ENCODE measurements at places on chromosomes 11 and 22.

DNA sequence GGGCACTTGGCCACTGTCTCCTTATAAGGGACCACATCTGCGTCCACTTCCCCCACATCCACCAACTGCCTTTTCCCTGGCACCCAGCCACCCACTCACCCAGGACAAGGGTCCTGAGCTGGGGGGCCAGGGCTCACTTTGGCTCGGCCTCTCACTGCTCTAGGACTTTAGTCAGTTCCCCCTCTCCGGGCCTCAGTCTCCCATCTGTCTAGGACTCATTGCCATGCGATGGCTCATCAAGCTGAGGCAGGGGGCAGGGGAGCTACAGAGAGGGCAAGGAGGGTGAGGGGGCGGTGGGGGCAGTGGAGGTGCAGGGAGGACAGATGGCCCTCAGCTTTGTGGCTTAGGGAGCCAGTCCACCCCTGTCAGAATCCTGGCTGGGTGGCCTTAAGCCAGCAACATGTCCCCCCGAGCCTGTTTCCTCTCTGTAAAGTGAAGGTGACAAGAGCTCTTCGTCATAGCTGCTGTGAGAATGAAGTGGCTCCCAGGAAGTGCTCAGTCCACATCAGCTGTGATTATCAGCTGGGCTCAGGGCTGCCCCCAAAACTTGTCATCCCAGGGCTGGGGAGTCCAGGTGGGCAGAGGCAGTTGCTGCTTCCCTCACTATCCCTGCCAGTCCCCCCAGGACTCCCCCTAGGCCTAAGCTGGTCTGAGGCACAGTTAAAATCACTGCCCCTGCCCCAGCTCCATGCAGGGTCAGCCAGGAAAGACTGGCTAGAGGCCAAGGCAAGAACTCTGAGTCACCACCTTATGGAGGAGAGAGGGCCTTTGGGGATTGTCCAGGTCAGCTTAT lies 14.9 kb downstream of the RAC2 start:
- DNase-seq, result no peak

GRCh38 chr22:41501209-41501608 lies 32.3 kb downstream of the ACO2 start:
- no peak for DNase-seq

DNA sequence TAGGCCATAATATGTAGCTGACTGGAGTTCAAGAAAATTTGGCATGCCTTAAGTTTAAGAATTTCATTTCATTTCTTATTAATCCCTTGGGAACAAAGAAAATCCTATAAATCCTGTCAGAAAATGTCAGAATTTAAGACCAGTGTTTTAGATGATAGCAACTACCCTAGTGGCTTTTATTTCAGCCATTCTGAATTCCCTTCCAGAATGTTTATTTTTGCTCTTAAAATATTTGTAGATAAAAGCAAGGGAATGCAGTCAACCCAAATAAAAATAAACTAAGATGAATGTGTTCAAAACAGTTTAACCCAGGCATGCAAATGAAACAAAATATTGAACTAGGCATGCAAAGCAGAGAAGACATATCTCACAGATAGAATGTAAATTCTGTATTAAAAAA lies 356.9 kb upstream of the LRRC4C start:
- no peak for DNase-seq

- no peak for DNase-seq
These were observed 5.1 kb upstream of the OSBPL5 start for GRCh38 chr11:3170044-3170755.

DNA sequence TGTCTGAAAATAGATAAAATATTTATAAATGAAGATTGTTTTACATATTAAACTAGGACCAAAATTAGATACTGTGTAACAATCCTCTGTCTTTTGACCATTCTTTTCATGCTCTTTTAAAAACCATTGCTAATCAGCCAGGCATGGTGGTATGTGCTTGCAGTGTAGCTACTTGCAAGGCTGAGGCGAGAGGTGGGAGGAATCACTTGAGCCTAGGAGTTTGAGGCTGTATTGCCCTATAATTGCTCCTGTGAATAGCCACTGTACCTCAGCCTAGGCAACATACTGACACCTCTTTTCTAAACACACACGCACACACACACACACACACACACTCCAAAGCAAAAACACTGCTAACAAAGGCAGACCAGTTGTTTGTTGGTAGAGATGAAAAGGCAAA lies 259.2 kb downstream of the JRKL start:
- DNase-seq, result no peak

DNA sequence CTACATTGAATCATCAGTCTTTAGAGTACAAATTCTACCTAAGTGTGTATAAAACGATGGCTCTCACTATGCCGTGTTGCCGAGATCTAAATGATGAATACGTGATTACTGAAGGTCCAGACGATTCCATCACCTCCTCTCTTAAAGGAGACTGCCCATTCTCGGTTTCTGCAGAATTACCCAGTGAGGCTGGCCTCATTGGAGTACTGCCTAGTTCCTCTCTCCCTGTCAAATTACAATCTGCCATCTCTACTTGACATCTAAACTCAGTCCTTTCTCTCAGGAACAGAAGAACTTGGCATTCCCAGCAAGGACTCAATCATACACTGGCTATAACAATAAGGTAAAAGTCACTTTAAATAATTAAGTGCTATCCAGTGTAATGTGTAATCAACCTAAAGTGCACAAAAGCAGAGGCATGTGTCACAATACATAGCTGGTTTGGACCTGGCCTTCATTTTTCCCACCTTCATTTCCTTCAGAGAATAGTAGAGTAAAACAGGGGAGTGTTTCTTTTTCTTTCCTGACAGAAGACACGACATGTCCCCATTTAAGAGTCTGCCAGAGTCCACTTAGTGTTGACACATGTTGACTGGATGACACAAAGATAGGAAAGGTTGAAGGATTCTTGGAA lies 634.1 kb downstream of the LRRC4C start:
- DNase-seq, result no peak

All from NCI-H2081 treated with DMSO at 0.1 percent for 48 hours (cell line).